Skin of body (tissue), 3 donors: ENCODE measurements at places on chromosomes 7 and 10. TPM values are rescaled to one million over a fixed set of nuclear protein-coding genes. Genes with fewer than 3 reads are reported as not detected.

The AKR1E2 gene
- 15.5 TPM for total RNA-seq

The SCIN gene
- 0.99 TPM for total RNA-seq

The ARL3 gene
- 6.2 TPM for total RNA-seq

- no peak for DNase-seq
Measured at GRCh38 chr10:14527134-14527844, 196.6 kb upstream of the FRMD4A start.

GRCh38 chr7:42915356-42915755, 3.5 kb upstream of the C7orf25 start:
- DNase-seq, result no peak

GRCh38 chr7:11896663-11897062, 64.7 kb upstream of the THSD7A start:
- no peak for DNase-seq

GRCh38 chr10:90197766-90198165, 496.4 kb downstream of the KIF20B start:
- DNase-seq, result no peak

DNA sequence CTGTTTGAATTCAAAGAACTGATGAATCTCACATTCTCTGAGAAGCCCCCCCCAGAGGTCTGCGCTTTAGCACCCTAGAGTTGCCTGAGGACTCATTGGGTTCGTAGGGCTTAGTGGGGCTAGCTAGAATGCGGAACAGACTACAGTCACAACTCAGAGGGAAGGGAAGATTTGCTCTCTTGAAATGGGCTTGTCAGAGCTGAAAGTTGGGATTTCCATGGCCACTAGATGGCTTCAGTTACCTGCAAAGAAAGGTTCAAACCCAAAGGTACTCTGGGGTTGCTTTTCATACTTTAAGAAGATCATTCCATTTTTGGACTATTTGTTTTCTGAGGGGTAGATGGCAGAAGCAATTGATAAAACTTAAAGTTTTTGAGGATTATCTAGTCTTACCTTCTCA, 205.0 kb downstream of the BBS9 start:
- no peak for DNase-seq

GRCh38 chr10:67657775-67658174, 38.2 kb downstream of the CTNNA3 start:
- DNase-seq, result no peak
